ENCODE measurements at places on chromosomes 6 and 20.

DNA sequence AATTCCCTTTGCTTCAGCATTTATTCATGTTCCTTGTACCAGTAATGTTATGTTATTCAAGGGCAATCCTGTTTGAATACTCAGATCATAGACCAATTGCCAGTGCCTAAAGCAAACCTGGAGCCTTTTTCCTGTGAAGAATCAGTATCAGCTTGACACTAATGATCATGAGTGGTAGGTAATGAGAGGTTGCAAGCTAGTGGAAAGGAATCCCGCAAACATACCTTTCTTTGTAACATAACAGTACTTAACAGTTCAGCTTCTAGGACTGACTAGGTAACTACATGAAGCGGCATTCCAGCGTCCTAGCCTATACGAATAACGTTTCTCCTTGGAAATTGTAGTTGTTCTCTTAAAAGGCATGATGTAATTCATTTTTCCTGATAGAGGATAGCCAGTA is 253.7 kb downstream of the TMEM242 start:
- no peak for DNase-seq

DNA sequence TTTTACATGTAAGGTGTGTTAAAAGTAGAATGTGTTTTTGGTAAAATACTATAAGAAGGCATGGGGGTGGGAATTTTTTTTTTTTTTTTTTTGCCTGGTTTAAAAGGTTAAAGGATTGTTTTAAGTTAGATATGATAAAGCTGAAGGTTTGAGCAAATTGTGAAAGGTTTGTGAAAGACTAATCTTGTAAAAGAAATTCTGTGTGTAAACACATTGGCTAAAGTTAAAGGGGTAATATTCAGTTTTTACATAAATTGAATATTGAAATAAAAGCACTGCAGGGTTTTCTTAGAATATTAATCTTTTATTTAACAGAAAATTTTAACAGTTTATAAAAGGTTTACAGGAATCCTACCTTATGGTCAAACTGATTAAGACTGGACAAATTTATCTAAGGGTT is 105.7 kb downstream of the DTNBP1 start:
- no peak for DNase-seq

DNA sequence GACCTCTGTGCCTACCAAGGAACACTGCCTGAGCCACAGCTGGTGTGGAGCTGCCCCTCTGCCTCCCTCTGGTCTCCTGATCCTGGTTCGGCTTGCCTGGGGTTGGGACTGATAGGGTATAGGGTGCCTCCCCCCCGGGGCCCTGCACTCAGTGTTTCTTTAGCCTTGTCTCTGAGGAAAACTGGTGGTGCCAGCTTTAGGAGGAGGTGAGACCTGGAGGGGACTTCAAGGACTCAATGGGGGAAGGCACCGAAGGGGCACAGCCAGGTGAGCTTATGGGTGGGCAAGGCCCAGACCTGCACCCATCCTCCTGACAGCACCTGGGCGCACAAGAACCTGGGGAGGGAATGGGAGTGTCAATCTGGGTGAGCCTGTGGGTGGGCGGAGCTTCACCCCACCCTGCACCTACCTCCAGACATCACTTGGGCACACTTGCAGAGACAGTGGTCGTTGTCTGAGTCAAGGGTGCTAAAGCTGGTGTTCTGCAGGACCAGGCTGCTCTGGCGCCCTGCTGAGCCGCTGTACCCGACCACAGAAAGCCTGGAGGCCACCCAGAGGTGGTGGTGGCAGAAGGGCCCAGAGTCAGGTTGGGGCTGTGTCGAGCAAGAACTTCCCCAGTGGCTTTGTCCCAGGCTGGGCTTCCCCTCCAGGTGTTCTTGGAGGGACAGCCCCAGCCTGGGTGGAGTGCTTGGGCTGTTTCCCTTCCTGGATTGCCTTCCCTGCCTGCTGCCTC is 40.5 kb downstream of the FAM110A start:
- DNase-seq = no peak

DNA sequence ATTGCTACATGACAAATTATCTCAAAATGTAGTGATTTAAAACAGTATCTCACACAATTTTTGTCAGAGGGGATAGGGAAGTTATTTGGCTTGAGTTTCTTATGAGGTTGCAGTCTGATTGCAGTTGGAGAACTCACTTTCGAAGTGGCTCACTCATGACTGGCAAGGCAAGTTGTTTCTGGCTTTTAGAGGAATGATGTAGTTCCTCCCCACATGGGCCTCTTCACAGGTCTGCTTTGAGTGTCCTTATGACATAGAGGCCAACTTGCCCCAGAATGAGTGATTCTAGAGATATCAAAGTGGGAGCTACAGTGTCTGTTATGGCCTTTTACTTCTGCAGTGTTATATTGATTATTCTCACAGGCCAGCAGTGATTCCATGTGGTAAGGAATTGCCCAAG is 6.1 kb downstream of the DOP1A start:
- no peak for DNase-seq

GRCh38 chr6:168410554-168411011 is 30.4 kb upstream of the SMOC2 start:
- no peak for DNase-seq

DNA sequence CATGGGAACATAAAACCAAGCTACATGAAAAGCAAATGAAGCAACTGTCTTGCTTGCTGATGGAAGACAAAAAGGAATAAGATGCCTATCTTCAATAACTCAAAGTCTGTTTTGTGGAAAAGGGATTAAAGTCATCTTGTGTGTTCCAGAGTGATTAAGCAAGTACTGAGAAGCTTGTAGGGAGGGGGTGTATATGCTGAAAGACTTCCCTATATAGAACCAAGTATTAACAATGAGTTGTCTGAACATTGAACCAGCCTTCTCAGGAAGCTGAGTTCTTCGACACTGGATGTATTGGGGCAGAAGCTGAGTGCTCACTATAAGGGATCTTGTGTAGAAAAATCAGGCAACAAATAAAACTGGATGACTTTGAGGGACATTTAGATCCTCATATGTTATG is 451.8 kb downstream of the CD83 start:
- no peak for DNase-seq

DNA sequence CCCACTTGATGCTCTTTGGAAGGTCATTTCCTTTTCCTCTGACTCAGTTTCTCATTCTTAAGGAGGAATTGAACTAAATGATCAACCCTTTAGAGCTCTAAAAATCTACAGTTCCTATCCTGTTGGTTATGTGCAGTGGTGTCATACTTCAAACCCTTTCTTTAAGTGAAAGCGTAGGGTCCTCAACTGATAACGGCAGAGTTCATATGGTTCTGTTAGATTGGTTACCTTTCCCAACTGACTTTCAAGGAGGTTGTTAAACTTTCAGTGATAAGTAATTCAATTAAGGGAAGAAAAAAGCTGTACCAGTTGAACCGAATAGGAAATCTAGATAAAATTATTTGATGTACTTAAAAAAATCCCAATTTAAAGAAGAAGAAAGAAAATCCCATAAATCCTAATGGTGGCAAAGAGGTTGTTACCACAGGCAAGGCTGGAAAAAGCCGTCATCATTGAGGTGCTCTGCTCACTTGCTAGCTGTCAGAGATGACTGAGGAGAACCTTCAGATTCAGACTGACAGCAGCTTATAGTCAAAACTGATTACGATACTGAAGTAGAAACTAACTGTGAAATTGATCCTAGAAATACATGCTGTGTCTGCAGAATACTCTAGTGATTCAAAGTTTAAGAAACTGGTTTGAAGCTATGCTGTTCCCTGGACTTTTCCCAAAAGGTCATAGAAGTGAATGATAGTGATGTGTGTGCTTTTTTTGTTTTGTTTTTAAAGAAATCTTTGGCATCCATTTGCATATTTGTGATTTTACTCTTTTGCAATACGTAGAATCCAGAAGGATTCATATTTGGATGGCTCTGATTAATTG is 16.2 kb downstream of the TMEM14A start:
- DNase-seq = no peak

DNA sequence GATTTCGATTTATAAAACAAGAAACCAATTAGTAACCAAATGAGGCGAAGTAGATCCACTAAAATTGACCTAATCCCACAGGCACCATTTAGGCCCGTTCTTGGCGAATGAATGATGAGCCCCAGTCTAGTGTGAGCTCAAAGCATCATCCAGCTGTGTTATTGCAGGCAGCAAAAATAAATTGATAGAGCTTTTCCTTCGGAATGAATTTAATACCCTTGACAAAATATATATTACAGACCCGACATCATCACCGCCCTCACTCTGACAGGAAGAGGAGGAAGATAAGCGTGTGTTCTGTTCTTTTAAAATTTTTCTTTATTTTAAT is 7.8 kb downstream of the SIM1 start:
- DNase-seq = no peak

- no peak for DNase-seq
Observed at GRCh38 chr6:136784271-136784664, 8.0 kb downstream of the MAP3K5 start.

DNA sequence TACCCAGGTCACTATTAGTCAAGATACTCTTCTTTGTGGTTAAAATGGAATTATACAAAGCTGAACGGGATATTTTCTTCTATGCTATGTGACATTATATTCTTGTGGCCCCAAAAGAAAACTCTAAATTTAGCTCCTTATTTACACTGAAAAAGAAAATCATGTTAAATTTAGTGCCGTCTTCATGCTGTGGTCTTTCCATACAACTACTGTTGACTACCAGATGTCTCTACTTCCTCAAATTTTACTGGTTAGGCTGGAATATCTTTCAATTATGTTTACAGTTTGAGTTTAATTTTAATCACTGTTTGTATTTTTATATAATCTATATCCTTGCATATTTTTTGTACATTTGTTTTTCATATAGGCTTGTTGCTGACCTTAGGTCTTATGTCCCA is 95.6 kb upstream of the FOXO3 start:
- DNase-seq = no peak

GRCh38 chr6:117317261-117317660 is 51.9 kb downstream of the VGLL2 start:
- peak; percentile 3 for DNase-seq

GRCh38 chr6:95959261-95959660 is 56.5 kb upstream of the FUT9 start:
- DNase-seq = no peak

DNA sequence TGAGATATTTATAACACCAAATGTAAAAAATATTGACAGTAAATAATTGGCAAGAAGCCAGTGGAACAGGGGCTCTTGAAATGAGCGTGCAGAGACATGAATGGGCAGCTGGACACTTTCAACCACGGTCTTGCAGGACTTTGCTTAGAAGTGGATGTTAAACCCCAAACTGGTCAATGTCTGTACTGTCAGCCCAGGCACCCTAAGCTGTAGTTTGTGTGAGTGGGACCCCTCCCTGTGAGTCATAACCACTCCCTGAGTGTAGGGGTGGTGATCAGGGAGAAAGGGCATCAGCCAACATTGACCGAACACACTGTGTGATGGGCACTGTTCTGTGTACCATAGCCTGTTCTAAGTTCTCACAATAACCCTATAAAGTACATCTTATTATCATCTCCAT is 108.6 kb downstream of the FIG4 start:
- no peak for DNase-seq

GRCh38 chr6:77740380-77740779 is 87.5 kb downstream of the MEI4 start:
- DNase-seq = no peak

- peak; percentile 11 for DNase-seq
Observed at GRCh38 chr6:35419417-35419816, 32.7 kb upstream of the FANCE start.

DNA sequence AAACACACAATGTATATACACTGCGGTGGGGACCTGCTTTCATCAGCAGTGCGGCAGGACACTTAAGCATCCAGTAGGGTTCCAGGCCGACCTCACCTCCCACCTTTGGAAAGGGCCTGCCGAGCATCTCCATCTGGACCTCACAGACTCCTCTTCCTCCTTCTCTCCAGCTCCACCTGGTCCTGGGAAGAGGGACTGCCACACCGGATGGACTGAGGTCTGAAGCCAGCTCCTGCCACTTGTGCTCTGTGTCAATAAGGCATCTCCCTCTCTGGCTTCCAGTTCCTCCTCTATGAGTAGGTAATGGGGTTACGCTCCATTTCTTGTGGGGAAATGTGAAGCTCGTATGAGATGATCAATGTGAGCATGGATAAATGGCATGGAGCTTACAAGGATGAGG is 19.1 kb upstream of the NNAT start:
- DNase-seq = no peak

DNA sequence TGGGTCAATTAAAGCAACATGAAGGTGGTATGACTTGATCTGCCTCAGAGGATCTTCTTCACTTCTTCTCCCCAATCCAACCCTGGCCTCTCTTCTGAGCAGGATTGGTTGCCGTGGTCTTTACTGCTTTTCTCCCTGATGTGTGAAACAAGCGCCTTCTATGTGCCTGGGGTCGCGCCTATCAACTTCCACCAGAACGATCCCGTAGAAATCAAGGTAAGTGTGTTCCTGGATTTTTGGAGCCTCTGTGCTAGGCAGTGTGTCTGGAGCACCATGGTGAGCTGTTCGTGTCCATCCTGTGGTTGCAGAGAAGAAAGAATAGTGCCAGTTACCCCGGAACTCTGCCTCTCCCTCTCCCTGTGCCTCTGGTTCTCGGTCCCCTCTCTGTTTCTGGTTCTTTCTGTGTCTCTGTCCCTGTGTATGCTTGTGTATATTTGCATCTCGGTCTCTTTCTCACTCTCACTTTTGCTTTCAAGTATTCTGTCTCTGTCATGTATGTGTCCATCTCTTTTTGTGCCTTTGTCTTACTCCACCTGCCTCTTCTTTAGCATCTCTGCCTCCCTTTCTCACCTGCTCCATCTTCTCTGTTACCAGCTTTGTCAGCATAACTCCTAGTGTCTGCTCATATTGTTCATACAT is 23.5 kb downstream of the TM9SF4 start:
- no peak for DNase-seq

- DNase-seq = no peak
Observed at GRCh38 chr6:99132026-99132635, 184.4 kb upstream of the FBXL4 start.

GRCh38 chr6:39899554-39900295 is 34.5 kb downstream of the MOCS1 start:
- DNase-seq = no peak

DNA sequence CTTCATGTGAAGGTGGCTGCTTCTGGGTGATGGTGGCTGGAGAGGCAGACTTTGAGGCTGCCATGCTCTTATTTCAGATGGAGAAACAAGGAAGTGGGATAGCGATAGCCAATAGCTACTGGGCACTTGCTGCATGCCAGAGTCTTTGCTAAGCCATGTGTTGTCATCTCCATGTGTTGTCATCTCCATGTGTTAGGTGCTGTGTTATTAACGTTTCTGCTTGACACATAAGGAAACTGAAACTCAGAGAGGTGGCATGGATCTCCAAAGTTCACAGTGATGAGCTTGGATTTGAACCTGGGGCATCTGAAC is 16.9 kb downstream of the KIAA1755 start:
- DNase-seq = no peak

DNA sequence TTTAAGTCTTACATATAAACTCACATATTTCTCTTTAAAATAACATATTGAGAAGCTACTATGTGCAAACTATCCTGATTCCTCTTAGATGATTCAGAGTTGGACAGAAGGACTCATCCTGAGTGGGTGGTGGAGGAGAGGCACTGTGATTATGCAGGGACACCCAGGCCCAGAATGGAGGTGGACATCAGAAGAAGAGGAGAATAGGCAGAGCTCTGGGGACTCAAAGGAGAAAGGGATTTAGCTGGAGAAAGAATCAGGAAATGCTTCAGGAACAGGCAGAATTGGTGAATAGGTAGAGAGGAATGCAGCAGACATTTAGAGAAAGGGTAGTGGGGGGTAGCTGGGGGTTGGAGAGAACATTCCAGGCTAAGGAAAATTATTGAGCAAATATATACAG is 17.4 kb downstream of the RCAN2 start:
- DNase-seq = no peak
